ENCODE measurements at places on chromosomes 6 and 20.

DNA sequence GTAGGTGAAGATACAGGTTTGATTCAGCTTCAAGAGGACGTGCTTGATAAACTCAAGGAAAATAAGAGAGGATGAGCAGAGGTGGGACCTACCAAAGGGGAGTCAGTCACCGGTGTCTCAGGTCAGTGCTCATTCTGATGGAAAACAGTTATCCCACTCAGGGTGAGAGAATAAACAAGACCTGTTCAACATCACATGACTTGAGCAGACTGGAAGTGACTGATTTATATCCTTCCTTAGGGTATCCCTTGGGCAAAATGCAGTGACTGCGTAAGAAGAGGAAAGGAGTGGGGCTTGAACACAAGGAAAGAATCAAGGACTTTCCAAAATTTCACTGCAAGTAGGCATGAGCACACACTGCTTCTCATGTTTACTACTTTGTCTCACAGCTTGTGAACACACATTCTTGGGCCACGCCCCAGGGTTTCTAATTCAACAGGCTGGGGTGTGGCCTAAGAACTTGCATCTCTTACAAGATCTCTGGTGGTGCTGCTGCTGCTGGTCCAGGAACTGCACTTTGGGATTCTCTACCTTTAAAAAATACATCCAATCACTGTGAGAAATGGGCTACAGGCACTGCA, 11.6 kb downstream of the CST3 start:
- no peak for DNase-seq

DNA sequence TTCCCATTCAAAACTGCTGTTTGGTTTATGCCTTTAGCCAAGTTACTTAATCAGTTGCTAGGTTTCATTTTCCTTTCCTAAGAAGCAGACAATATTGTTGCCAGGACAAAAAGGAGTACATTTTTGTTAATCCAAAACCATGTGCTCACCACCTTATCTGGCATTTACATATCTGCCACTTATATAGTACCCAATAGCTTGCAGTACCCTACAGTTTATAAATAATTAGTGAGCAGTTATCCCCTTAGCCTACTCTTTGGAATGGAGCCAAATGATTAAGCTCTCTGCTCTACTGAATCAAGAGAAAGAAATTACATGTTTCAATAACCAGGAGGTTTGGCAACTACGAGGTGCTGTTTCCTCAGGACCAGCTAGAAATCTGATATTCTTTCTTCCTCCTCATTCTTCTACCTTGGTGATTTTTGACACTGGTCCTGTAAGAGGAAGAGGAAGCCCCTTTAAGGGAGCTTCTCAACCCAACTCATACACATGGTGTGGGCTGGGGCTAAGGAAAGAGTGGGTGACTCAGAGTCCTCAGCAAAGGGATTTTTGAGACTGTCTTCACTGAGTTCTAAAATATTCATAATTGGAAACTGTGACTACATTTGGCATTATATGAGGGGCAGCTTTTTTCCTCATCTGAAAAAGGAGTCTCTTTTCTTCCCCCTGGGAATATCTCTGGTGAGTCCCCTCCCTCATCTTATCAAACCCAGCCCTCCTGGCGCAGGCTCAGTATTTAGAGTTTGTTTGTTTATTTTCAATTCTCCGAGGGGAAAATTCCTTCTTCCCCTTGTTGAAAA, 1.5 kb downstream of the ZNFX1 start:
- DNase-seq: peak; percentile 36

- no peak for DNase-seq
Observed at GRCh38 chr6:41718828-41719227, 16.6 kb downstream of the TFEB start.

DNA sequence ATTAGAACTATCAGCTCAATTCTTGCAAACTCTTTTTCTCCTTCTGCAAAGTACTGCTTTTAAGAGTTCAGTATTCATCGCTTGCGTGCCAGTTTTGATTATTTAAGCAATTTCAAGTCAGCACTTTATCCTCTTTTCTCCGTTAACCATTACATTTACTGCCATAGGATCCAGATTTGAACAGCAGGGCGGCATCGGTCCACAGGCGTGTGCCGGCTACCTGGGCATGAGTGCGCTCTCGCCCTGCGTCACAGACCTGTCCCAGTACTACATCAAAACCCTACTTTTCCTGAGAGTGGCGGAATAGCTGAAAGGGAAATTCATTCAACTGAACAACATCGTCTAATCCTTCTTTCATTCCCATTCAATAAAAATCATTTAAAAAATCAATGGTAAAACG, 53.4 kb downstream of the MYLK4 start:
- no peak for DNase-seq

- no peak for DNase-seq
Observed at GRCh38 chr20:53245574-53245973, 273.4 kb downstream of the TSHZ2 start.

DNA sequence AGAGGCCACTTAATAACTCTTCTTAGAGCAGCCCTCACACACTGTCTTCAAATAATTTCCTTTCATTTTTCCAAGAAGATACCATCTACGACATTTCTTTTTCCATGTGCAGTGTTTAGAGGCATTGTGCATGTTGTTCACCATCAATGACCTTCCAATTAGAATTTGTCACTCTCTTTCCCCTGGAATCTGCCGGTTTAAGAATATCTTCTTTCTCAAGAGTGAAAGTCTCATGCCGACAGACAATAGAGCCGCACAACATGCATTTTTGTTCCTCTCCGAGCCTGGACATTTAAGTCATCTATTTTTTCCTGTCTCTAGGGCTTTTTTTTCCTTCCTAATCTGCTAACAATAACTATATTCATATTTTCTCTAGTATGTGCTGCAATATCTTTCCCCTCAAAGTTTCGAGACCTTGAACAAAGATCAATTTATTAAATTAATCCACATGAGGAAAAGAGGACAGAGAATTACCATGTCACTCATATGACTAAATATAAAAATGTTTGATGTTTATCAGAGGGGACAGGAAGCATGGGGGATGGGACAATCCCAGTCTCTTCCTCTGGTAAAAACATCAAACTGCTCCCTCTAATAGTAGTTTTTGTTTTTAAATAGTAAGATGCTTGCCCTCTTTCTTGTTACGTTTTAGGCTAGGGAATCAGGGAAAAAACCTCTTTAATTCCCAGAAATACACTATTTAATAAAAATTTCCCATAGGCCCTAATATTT, 893.4 kb downstream of the C6orf118 start:
- no peak for DNase-seq

DNA sequence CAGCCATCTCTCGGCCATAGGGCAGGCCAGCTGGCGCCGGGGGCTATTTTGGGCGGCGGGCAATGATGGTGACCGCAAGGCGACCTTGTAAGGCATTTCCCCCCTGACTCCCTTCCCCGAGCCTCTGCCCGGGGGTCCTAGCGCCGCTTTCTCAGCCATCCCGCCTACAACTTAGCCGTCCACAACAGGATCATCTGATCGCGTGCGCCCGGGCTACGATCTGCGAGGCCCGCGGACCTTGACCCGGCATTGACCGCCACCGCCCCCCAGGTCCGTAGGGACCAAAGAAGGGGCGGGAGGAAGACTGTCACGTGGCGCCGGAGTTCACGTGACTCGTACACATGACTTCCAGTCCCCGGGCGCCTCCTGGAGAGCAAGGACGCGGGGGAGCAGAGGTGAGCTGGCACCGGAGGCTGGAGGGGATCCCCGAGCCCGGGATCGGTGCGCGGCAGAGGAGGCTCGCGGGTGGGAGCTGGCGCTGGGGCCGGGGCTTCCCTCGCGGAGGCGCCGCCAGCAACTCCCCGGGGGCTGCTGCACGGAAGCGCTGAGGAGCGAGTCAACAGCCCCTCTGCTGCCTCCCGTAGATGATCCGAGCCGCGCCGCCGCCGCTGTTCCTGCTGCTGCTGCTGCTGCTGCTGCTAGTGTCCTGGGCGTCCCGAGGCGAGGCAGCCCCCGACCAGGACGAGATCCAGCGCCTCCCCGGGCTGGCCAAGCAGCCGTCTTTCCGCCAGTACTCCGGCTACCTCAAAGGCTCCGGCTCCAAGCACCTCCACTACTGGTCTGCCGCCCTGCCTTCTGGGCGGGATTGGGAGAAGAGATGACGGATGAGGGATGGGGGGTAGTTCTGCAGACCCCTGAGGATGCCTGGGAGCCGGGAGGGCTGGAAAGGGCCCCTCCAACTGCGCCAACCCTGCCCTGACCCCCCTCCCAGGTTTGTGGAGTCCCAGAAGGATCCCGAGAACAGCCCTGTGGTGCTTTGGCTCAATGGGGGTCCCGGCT, at the start of the genes CTSA and NEURL2:
Gene CTSA, plus strand, starts transcription at position 351 of the 999 bp plus-strand sequence. Its CDS starts 234 bp downstream, at position 585.
Gene NEURL2, minus strand, starts transcription at position 224 of the 999 bp plus-strand sequence. Its CDS starts 217 bp downstream, at position 7.
- DNase-seq: peak; percentile 75

- no peak for DNase-seq
Observed at GRCh38 chr6:110710115-110710514, 105.2 kb downstream of the CDK19 start.

DNA sequence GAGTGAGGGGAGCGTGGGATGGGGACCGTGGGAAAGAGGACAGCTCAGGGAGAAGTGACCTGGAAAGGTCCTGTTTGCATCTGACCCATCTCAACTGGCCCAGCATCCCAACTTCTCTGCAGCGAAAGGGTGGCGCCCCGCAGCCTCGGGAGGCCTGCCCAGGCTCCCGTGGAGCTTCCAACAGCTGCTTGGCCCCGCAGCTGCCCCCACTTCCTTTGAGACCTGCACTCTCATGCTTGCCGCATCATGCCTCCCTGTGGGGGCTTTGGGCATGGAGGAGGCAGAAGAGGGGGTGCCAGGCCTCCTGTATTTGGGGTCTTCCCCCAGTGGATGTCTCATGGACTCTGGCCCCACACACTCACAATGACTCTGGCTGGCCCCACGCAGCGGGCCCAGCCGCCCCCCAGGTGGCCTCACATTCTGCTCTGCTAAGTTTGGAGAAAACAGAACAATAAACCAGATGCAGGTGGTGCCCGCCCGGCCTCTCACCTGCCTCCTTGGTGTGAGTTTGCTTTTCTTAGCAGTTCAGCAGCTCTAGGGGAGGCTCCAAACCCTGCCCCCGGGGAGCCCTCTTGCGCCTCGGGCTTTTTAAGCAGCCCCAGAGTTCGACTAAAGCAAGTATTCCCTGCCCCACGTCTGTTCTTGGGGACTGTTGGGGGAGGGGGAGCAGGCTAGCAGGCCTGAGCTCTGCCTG, 40.7 kb downstream of the CPXM1 start:
- DNase-seq: no peak

GRCh38 chr6:2741756-2742155, 9.0 kb downstream of the MYLK4 start:
- DNase-seq: no peak

GRCh38 chr6:5762561-5762968, 244.2 kb downstream of the NRN1 start:
- no peak for DNase-seq

DNA sequence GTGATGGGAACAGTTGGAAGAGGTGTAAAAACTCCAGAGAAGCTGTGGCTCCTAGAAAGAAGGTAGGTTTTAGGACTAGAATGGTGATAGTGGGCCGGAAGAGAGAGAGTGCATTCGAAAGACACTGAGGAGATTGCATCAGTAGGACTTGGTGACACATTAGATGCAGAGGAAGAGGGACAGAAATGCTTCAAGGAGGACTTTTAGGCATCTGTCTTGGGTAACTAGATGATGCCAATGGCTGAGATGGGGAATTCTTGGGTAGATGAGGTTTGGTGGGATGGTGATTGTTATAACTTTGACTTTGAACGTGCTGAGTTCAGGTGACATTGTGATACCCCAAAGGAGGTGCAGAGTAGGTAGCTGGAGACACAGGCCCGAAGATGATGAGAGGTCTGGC, 196.5 kb downstream of the GMPR start:
- DNase-seq: no peak

DNA sequence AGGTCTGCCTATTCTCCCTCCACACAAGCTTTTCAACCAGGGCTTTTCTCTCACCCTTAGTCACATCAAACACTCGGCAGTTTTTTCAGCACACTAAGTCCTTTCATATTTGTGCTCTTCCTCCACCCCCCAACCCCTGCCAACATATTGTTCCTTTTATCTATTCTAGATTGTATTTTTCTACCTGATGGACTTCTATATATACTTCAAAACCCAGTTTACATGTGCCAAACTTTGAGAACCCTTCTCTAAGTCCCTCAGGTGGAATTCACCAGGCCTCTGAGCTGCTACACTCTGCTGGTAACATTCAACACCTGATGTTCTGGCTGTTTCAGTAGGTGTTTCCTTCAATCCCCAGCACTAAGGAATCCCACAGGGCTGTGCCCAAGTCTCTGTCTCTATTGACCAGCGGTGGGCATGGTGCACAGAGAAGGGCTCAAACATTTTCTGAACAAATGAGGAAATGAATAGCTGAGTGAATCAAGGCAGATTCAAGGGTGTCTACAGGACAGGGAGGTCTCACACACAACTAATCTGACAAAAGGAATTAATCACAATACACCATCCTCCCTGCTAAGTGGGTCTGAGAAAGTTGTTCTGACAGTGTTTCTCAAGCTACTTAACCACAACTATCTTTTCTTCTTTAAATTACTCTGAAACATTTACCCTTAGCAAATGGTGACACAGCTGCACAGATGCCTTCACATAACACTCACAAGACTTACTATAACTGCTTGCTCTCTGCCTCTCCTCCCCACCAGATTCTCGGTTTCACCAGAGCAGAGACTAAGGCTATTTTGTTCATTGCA, 166.5 kb downstream of the TSHZ2 start:
- DNase-seq: no peak

GRCh38 chr20:40592941-40593340, 96.1 kb downstream of the MAFB start:
- DNase-seq: no peak

GRCh38 chr20:45812157-45813005, at the start of gene UBE2C:
Gene UBE2C (plus strand): TSS chr20:45812644. CDS start chr20:45812696, 52 bp downstream.
- peak; percentile 90 for DNase-seq

DNA sequence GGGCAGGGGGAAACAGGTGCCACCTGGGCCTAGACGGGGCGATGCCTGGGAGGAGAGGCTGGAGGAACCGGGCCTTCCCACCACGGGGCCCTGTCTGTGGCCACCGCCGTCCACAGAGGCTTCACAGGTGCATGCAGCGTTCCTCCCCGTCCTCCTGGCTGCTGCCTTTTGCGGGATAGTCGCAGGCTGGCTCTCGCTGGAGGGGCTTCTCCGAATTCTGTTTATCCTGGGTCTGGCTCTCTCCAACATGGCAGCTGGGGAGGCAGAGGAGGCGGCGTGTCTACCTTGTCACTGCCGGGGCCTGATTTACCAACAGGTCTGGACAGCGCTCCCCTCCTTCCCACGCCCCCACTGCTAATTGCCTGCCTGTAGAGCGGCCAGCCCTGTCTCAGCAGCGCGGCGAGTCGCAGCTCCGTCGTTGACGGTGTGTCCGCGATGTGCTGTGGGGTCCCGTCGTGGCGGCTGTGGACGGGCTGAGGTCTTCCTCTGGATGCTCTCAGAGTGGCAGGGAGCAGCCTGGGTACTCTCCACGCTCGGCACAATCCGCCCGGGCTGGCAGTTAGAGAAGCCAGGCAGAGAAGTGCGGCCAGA, 262.9 kb downstream of the TAF4 start:
- no peak for DNase-seq

- DNase-seq: peak; percentile 41
Observed at GRCh38 chr6:125791151-125791819, 525 bp downstream of the NCOA7 start.

DNA sequence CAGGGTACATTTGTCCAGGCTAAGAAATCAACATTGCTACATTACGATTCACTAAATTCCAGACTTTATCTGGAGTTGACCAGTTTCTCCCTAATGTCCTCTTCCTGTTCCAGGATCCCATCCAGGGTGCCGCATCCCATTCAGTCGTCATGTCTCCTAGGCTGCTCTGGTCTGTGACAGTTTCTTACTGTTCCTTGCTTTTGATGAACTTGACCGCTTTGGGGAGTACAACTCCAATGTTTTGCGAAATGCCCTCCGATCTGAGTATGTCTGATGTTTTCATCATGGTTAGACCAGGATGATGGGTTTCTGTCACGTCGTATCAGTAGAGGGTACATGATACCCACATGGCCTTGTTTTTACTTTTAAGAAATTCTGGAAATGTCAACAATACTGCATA, 62.2 kb downstream of the CTCFL start:
- no peak for DNase-seq

- no peak for DNase-seq
Observed at GRCh38 chr6:117270055-117270842, 4.9 kb downstream of the VGLL2 start.
